ENCODE measurements at places on chromosomes 7 and 10. TPM values are rescaled to one million over a fixed set of nuclear protein-coding genes. Genes with fewer than 3 reads are reported as not detected.
A peak's percentile ranks its signal among the peaks of the same experiment; 100 is the strongest.

DNA sequence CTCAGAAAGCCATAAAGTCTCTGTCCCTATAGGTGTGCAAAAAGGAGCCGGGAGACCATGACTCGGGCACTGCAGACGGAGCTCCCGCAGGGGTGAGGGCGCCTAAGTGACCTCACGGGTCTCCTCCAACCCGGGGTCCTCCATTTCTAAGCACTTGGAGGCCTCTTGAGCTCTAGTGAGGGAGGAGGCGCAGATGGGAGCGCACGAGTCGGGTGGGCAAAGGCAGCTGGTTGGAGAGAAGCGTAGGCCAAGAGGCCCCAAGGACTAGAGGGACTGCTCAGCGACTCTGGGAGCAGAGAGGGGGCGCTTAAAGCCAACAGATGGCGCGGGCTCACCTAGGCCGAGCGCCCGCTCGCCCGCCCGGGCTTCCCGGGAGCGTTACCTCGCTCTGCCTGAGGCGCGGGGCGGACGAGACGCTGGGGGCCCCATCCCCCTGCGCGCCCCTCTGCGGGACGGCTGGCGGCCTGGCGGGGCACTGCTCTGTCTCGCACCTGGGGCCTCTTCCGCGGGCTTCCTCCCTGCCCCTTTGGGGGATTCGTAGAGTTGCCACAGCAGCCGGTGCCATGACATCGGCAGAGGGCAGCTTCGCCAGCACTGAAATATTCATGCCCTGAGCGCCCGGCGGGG, 523 bp upstream of the CDH23 start:
- no peak for DNase-seq

DNA sequence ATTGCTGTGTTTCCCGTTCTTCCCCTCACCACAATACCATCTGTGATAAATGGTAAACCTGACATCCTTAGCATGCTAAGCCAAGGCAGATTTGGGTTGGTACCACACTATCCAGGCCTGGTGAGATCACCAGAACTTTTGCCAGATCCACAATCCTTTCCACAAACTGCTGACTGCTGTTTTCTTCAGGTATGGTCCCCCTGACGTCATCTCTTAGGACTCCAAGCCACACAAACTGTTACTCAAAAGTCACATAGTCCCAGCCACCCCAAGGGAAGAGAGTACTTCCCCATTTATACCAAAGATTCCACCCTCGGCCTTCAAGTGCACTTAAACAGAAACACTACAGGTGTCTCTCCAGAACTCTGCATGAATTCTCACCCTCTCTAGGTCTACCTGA, 34.8 kb downstream of the SLC25A13 start:
- DNase-seq = no peak

GRCh38 chr10:113073549-113074189, 123.6 kb downstream of the TCF7L2 start:
- peak; percentile 97 for DNase-seq

DNA sequence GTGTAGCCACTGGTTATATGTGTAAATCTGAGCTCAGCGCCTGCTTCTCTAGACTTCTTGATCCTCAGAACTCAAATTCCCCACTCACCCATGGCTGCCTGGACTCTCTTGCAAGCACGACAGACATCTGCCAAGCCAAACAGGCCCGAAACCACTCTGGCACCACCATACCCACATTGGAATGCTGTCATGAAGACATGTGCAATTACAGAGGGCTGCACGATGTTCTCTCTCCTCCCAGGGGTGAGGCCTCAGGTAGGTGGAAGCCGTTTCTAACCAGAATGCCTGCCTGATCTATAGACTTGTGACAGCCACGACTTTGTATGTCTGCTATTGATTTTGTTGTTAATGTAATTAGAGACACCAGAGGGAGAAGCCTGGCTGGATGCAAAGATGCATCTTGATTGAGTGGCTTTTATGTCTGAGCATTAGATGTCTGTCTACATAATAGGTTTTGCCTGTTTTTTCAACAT, 4.0 kb downstream of the BAMBI start:
- DNase-seq = no peak

TMEM176A gene
- total RNA-seq = not detected

DNA sequence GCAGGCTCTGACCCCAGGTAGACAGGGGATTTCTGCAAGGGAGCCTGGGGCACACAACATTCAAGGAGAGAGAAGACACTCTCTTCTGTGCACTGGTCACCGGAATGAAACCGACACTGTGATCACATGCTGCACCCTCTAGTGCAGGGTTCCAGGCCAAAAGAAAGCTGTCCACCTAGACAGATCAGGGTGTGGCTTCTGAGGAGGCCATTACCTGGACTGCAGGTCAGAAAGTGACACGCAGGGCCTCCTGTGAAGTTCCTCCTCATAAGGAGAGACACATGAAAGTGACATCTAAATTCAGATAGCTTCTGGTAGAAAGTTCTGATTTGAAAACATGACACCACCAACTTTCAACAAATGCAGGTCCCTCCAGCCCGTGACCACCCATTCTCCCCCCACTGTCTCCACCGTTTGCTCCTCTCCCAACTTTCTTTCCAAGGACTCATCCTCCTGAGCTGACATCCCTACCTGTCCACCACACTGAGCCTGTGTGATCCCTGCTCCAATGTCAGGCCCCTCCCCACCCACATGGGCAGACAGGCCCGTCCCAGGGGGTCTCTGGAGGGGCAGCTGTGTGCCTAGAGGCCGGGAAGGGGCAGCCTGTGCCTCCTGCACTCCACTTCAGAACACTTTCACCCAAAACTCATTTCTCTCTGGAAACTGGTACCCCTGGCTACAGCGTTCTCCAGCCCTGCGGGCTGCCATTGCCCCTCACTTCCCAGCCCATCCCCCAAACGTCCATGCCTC, 198.0 kb downstream of the TNS3 start:
- DNase-seq = no peak

Data from IMR-90 (cell line).